IMR-90 (cell line): ENCODE measurements at places on chromosomes 5 and 9. TPM values are rescaled to one million over a fixed set of nuclear protein-coding genes. Genes with fewer than 3 reads are reported as not detected.

GRCh38 chr9:129607027-129607387 is 13.9 kb downstream of the C9orf50 start:
- no peak for DNase-seq

DNA sequence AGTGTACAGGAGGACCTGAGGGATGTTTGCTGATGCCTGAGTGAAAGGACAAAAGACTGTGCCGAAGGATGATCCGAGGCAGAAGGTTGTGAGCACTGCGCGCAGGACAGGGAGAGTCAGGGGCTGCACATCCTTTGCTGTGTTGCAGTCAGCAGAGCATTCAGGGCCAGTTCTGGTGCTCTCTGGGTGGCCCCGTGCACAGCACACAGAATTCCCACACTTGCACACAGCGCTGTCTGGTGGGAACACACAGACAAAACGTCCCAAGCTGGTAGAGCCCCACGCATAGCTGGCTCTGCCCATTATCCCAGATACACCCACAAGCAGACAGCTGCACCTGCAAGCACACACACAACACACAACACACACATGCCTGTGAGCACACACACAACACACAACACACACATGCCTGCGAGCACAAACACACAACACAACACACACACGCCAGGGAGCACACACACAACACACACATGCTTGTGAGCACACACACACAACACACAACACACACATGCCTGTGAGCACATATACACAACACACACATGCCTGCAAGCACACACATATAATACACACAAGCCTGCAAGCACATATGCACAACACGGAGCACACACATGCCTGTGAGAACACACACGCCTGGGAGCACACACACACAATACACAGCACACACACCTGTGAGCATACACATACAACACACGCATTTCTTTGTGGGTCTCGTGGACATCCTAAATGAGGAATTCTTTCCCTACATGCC is 74.4 kb downstream of the FGF18 start:
- DNase-seq: no peak

DNA sequence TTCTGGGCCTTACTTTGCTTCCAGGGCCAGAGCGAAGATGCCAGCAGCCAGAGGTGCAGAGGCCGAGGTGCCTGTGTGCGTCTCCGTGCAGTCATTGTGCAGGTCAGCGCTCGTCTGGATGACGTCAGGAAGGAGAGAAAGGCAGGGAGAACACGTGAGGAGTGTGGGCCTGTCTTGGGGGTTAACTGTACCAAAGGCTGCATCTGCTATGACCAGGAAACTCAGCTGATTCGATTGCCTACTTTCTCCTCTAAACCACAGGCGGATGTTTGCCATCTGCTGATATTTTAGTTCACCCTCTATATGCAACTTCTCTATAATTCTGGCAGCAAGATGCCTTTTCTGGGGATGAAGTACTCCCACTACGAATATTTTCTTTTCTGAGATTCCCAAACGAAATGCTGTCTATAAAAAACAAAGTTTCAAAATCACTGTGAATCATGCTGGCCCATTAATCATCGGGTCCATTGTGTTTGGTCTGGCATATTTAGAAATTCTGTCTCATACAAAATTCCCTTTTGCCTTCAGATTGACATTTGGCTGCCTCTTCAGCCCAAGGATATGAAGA is 24.8 kb downstream of the PCSK1 start:
- peak; percentile 25 for DNase-seq

DNA sequence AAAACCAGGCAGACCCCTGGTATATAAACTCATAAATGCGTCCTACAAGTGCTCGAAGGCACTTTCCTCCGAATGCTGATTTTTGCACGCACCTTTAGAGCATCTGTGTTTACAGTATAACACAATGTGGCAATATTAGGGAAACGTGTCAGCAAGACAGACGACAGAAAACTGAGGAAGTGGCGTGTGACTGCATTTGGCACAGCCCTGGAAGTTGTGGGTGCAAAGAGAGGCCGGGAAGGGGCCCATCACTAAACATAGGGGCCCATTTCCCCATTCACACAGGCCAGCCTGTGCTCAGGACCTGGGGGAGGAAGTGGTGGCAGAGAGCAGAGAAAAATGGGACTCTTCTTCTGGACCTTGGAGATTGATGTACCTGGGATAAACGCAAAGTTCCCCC is 48.2 kb downstream of the RASGEF1C start:
- no peak for DNase-seq

- DNase-seq: no peak
Observed at GRCh38 chr5:5372511-5372910, 50.0 kb upstream of the ICE1 start.

DNA sequence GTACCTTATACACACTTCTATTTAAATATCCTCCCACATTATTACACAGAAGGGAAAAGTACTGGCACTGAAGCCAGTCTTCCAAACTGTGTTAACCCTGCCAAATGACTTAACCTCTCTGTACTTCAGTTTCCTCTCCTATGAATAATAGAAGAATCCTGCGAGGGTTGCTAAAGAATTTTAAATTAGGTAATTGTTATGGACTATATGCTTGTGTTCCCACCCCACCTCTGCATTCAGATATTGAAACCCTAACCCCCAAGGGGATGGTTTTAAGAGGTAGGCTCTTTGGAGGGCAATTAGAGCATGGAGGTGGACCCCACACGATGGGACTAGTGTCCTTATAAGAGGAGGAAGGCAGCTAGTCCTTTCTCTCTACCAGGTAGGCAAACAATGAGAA is 72.7 kb downstream of the TTLL11 start:
- DNase-seq: peak; percentile 37

- DNase-seq: peak; percentile 47
Observed at GRCh38 chr5:4879693-4880303, 260.3 kb upstream of the ADAMTS16 start.

Gene DIPK1B
- 7.1 and 8.5 TPM in 2 replicates for polyA plus RNA-seq

Gene PPP3R2
- not detected in 2 replicates for polyA plus RNA-seq

Gene LHX6
- polyA plus RNA-seq: 0.05 and 0.17 TPM in 2 replicates

Gene C5orf58
- polyA plus RNA-seq: not detected in 2 replicates

Gene IFNA10
- polyA plus RNA-seq: not detected in 2 replicates

Gene PCDHGA3
- 1.6 and 1.8 TPM in 2 replicates for polyA plus RNA-seq
